ENCODE measurements at places on chromosomes 1 and 21.

DNA sequence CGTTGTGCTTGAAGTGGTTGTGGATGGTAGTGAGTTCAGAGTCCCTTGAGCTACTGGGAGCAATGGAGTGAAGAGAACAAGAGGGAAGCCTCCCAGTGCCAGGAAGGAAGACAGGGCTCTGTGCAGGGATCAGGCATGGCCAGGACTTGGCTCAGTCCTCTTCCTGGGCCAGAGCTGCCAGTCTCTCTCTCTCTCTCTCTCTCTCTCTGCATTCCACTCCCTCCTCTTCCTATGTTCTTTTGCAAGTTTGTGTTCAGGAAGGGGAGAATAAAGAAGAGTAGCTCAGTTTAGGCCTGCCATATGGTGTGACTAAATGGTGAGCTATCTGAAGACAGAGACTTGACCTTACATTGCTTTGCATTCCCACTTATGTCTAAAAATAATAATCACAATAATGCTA lies 20.5 kb upstream of the RPTN start:
- DNase-seq = peak; percentile 43

GRCh38 chr1:5369223-5369622 lies 623.0 kb downstream of the NPHP4 start:
- no peak for DNase-seq

GRCh38 chr1:202871367-202871766 lies 17.6 kb downstream of the RABIF start:
- DNase-seq = no peak

DNA sequence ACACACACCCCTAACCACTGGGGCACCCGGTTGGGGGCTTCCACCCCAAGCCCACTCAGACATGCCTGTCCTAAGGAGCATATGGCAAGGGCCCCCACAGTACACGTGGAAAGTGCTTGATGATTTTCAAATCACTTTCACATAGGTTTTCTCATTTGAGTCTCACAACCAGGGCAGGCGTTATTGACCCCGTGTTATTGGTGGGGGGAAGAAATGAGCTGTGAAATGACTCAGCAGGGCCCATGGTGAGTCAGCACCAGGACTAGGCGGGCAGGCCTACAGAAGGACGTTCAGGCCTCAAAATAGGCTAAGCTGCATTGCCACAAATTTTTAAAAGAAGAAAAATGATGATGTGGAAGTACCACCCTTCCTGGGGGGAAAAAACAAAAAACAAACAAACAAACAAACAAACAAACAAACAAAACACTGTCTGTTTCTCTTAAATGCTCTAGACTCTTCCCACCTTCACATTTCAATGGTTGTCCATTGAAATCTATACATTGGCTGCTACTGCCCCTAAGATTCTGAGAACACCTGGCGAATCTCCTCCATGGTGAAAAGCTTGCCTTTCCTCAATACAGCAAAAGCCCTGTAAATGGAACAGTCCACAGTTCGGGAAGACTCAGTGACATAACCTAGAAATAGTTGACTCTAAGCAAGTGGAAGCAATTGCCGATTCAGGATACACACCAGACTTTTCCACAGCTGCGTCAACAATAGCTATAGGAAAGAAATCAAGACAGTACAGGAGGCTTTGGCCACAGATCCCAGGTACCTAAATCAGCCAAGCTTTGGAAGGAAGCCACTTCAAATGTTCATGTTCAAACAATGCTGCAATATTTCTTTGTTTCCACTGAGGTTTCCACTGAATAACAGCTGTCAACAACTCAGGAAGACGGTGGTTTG lies 234.7 kb downstream of the TOMM20 start:
- DNase-seq = peak; percentile 60

GRCh38 chr1:2356401-2356800 lies 35.0 kb downstream of the MORN1 start:
- no peak for DNase-seq

- no peak for DNase-seq
Observed at GRCh38 chr1:193663965-193664364, 477.6 kb upstream of the B3GALT2 start.

DNA sequence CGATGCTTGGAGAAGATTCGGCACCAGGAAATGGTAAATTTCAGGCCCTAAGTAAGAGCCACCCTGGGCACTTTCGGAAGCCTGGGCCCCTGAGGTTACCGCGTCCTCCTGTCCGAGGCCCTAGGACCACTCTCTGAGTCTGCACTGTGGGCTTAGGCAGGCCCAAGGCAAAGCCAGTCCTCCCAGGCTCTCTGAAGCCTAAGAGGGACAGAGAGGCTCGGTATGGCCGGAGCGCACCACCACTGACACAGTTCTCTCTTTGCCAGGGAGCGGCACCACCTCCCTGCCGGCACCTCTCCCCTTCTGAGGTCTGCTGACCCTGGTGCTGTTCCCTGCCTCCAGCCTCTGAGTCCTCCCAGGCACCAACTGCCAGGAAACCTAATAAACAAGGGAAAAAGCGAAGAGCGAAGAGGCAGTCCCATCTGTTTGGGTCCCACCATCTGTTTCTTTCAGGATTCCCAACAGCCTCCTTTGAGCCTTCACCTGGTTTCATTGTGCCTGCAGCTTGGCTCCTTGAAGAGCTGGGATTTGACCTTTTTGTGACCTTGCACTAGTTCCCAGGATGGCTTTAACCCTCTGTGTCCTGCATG lies 57.7 kb downstream of the VWA5B1 start:
- no peak for DNase-seq

GRCh38 chr21:44765231-44766013 lies 36.2 kb downstream of the UBE2G2 start:
- peak; percentile 32 for DNase-seq

- DNase-seq = peak; percentile 14
Observed at GRCh38 chr1:185551008-185551407, 183.2 kb upstream of the HMCN1 start.

DNA sequence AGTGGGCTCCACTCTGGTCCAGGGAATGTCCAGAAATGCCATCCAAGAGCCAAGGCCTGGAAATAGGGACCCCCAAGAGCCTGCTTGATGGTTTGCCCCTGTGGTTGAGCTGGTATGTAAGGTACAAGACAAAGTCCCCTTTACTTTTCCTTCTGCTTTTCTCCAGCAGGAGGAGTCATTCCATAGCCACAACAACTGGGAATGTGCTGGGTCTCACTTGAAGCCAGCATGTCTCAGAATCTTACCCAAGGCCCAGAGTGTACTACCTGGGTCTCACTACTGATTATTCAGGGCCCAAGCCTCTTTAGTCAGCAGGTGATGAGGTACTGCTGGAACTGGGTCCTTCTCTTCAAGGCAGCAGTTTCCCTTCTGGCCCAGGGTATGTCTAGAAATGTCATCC lies 62.1 kb upstream of the CD55 start:
- peak; percentile 52 for DNase-seq

- no peak for DNase-seq
Observed at GRCh38 chr21:38455403-38455802, 42.9 kb downstream of the ERG start.

- DNase-seq = no peak
Observed at GRCh38 chr21:22536509-22536908, 1538.3 kb downstream of the NCAM2 start.

- peak; percentile 60 for DNase-seq
Observed at GRCh38 chr1:96710708-96711477, 10.7 kb upstream of the PTBP2 start.

DNA sequence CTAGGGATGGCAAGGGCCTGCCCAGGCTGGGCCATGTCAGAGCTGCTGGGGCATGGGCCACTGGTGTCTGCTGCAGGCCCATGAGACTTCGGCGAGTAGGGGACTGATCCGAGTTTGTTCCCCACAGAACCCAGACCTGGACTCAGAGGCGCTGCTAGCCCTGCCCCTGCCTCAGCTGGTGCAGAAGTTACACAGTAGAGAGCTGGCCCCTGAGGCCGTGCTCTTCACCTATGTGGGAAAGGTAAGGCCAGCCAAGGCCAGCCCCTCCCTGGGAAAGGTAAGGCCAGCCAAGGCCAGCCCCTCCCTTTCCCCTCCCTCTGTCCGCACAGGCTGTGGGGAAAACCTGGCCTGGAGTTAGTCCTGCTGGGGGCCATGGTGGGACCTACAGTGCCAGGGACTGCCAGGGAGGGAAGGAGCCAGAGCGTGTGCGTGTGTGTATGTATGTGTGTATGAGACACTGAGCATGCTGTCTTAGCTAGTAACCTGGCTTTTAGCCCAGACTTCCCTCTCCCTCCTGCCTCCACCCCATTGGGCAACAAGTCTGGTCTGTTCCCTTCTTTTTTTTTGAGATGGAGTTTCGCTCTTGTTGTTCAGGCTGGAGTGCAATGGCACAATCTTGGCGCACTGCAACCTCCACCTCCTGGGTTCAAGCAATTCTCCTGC lies 8.0 kb downstream of the FAAH start:
- peak; percentile 88 for DNase-seq

- no peak for DNase-seq
Observed at GRCh38 chr1:47711848-47712492, 274.1 kb downstream of the FOXD2 start.

DNA sequence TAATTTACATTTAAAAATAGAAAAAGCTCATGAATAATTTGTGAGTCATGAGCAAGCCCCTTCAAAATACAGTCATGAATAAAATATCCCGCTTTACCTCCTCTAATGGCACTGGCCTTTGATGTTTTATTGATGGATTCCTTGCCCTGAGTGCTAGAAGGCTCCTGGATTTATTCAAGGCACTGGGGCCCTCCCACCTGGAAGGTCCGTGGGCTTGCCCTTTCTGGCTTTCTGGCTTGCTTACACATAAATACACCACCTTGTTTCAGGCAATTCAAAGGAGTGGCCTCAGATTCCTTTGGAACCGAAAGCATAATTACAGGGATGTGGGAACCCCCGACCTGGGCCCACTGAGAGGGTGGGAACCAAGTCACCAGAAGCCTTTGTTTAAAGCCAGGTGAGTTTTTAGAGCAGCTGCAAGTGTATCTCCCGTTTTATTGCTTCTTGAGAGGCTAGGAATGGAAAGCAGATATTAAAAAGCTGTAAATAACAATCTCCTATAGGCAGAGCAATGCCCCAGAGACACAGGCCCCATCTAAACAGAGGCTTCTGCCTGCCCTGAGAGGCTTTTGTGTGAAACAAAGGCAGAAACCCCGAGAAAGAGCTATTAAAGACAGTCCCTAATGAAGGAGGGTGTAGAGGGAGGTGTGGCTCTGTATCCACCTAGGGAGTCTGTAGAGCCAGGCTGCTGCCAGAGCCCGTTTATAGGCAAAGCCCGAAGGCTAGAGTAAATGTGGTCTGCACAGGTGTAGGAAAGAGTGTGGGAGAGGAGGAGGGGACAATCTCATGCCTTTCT lies 126.4 kb downstream of the FAM78B start:
- no peak for DNase-seq

DNA sequence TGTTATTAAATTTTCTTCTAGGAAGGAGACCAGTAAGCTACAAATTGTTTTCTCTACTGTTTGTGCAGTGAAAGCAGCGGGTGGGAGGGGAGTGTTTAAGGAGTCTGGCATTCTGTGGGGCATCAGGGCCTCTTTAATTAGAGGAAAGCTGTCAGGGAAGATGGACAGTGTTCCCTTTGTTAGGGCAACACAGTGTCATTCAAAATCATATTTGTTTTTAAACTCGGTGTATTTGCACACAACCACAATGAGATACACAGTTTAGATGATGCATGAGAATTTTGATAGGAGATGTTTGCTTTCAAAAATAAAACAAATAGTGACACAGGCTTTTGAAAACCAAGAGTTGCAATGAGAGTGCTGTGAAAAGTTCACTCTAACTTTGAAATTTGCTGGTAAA lies 15.1 kb upstream of the ST6GALNAC3 start:
- DNase-seq = no peak

DNA sequence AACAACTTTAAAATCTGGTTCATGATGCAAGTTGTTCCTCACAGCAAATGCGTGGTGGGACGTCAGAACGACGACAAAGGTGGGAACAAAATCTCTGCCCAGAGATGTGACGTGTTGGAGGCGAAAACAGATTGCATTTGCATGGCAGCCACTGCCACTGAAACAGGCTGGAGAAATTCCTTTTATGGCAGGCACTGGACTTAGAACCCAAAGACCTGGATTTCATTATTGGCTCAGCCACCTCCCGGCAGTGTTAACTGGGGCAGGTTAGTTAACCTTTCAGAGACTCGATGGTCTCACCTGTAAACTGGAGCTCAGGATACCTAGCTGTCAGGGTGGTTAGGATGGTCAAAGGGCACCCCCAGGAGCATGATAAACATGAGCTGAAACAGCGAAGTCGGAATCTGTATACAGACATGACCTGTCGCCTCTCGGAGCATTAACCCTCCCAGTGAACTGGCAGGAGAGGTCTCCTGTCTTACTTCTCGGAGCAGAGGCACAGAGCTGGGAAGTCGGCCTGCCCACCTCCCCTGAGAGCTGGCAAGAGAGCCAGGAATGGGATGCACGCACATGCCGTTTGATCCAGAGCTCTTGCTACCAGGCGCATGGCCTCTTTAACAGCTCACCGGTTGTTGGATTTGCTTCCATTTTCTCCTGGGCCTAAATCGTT lies 59.2 kb upstream of the TARBP1 start:
- DNase-seq = no peak

- no peak for DNase-seq
Observed at GRCh38 chr1:211352985-211353515, 26.4 kb downstream of the TRAF5 start.

Measured in foreskin fibroblast (primary cell).